Stimulated activated CD8-positive, alpha-beta memory T cell treated with anti-CD3 and anti-CD28 coated beads, Interleukin-7, amount 100 ng/mL, for 4 hours (primary cell): ENCODE measurements at places on chromosomes 5 and 9.
A peak's percentile ranks its signal among the peaks of the same experiment; 100 is the strongest.

DNA sequence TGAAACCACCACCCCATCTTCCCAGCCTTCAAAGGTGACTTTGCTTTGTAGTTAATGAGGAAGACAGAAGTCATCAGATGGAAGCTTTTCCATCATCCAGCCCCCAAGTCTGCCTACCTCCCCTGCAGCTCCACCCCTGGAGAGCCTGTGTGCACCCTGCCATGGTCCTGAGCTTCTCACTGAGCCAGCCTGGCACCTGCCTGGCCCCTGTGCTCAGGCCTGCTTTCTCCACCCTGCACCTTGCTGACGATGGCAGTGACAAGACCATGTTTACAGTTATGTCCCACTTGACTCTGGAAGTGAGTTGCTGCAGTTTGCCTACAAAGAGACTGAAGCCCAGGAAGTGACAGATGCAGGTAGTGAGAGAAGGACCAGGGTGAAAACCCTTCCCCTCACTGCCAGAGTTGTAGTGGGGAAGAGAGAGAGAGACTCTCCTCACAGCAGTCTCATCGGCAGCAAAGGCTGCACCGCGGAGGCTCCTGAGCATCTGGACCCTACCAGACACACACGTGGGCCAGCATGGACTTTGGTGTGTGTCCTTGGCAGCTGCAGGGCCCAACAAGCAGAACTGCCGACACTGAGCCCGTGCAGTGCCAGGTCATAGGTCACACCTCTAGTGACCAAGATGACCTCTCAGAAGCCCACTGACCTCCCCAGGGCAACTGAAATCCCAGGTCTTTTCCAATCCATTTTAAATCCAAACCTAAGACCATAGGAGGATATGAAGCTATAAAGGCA lies 107.1 kb downstream of the CACNA1B start:
- no peak for DNase-seq

DNA sequence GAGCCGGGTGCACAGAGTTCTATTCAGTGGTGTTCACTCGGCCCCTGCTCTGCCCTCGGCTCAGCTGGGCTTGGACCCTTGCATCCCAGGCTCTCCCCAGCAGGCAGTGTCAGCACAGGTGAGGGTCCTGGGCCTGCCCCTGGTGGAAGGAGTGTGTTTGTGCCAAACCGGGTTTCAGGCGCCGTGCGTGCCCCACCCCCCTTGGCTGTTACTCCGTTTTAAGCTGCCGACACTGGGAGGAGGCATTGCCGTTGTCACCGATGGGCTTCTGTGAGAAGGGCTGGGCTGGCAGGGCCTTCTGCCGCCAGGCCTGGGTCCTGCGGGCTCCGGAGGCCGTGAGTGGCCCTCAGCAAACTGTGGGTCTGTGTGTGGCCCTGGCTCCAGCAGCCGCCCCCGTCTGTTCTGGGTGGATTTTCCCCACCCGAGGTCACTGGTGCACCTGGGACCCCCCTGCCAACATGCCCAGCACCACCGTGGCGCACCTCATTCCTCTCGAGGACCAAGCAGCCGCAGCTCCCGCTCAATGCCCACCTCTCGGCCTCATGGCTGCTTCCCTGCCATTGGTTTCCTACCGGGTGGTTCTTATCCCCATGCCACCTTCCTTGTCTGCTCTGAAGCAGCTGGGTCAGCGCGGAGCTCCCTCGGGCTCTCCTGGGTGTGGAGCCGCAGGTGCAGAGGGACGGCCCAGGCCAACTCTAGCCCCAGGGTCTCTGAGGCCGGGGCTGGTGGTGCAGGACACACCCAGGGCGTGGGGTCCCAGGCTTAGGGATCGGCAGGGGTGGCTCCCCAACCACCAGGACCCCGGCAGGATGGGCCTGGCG lies 44.3 kb upstream of the EXOC3 start:
- no peak for DNase-seq

DNA sequence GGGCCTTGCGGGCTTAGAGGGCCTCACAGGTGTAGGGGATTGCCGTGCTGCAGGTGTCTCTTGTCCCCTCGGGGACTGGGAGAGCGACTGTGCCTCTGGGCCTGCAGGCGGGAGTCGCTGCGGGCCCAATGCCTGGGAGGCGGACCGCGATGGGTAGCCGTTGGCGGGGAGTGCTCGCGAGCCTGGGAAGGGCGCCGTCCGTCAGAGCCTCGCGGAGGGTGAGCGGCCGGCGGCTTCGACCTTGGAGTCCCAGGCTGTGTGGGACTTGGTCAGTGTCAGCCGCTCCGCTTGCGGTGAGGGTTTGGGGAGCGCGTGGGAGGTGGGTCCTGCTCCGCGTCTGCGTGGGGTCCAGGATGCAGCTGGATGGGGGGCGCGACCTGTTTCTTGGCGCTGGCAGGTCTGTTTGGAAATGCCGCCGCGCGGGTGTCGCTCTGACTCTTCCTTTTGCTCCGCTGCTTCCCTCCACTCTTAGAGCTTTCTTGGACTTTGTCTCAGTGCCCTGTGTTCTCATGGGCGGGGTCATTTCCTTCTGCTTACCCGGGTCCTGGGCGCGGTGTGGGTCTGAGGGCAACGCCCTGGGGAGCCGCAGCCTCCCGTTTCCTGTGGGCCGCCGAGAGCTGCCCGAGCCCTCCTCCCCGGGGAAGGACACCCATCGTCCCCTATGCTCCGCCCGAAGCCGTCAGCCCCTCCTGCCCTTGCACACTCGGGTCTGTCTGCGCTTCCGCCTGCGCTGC lies 88.9 kb upstream of the CACNA1B start:
- DNase-seq = no peak

DNA sequence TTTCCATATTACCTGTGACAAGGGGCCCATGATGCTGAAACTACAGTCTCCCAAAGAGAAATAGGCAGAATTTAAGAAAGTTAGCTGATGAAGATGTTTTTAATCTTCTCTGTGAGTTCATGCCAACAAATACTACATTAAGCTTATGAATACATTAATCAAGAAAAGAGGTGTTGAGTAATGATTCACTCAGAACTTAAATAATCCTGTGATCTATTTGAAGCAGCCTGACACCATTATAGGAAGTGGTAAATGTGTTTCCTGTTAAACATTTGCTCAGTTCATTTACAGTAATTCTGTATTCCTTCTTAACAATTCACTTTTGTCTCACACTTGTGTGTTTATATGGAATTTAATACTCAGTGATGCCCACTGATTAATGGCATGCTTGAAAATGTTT lies 75.0 kb upstream of the IZUMO3 start:
- no peak for DNase-seq

- DNase-seq = no peak
Observed at GRCh38 chr5:144247131-144247530, 76.5 kb downstream of the KCTD16 start.

DNA sequence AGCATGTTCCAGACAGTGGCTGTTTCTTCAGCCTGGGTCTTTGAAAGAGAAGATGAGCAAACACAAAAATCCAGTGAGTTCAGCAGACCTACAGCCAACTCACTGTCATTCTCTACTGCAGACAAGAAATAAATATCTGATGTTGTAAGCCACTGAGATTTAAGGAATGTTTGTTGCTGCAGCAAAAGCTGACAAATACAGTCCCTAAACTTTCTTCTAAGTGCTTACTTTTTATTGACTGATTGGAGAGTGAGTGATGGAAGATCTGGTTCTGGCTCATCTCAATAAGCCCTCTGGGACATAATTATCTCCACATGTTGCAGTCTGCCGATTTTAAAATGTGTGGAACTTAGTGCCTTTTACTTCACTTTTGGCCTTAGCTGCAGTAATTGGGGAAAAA lies 69.9 kb upstream of the LMNB1 start:
- no peak for DNase-seq

GRCh38 chr5:79151942-79152671 lies 40.5 kb downstream of the BHMT start:
- DNase-seq = no peak

GRCh38 chr9:93958121-93958818 lies 3.1 kb upstream of the BARX1 start:
- DNase-seq = no peak

DNA sequence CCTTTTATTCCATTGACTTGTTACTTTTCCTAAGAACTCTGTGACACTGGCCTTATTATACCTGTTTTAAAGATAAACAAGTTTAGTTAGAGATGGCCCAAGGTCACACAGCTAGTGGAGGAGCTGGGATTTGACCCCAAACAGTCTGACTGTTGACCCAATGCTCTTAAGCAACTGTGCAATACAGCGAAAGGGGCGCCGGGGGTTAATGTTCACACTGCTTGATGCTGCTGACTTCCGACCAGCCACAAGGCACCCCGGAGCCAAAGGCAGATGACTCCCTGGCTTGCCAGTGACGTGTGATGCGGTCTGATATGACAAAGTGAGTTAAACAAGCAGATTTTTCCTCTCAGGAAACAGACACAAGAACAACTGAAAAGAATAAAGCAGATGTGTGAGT lies 23.9 kb downstream of the PIK3R1 start:
- DNase-seq = peak; percentile 81

DNA sequence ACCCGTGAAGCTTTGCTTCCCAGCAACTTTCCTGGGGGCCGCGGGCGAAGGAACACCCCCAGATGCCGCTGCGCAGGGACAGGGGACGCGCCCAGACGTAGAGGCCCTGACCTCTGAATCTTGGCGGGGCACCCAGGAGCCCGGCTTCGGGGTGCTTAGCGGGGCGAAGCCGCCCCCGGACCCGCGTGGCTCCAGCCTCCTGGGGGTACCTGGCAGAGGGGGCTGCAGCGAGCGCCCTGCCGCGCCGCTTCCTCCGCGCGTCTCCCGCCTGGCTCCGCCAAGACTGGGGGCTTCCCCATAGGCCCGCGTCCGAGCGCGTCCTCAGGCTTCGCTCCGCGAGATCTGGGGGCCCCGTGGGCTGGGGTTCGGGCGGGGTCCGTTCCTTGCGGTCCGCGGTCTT lies 23.0 kb upstream of the ZNF782 start:
- no peak for DNase-seq

GRCh38 chr5:8376478-8376877 lies 507.5 kb downstream of the MTRR start:
- no peak for DNase-seq

- DNase-seq = no peak
Observed at GRCh38 chr5:159424123-159424522, 93.8 kb upstream of the IL12B start.

DNA sequence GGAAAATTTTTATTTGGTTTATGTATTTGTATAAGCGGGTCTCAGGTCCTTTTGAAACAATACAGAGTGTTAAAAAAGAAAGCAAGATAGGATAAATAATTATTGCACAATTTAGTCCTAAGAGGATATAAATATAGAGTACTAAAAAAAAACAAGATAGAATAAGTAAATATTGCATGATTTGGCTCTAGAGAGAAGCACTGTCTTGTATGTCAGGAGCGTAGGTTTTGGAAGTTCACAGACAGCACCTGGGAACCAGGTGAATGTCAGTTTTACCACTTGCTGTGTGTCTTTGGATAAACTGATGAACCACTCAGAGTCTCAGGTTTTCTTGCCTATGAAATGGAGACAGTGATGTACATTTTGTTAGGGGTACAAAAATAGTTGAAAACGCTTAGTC lies 266.2 kb upstream of the ADAMTSL1 start:
- DNase-seq = no peak

DNA sequence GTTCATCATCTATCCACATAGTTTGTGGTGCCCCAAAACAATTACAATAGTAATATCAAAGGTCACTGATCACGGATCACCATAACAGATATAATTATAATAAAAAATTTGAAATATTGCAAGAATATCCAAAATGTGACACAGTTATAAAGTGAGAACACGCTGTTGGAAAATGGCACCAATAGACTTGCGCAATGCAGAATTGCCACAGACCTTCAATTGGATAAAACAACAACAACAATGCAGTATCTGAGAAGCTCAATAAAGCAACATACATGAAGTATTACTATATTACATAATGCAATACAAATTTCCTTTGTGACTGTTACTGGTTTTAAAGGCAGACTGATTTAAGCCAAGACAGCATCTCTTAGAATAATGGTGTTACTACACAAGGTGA lies 44.7 kb upstream of the PRRC1 start:
- no peak for DNase-seq

DNA sequence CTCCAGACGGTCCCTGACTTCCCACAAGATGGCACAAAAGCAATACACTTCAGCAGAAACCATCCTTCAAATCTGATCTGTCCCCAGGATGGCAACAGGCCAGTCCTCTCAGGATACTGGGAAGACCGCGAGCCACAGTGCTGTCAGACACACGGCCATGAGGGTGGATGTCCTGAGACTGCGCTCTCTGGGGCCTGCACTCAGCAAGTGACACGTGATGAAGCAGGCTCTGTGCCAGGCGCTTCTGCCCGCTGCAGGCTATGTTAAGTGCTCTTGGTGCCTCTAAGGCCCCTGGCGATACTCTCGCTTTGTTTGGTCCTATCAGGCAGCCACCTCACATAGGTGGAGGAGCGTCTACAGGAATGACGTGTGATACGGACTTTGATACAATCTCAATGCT lies 7.1 kb downstream of the BRD9 start:
- no peak for DNase-seq

GRCh38 chr5:78791501-78792100 lies 143.0 kb upstream of the LHFPL2 start:
- DNase-seq = no peak

GRCh38 chr9:37028420-37029031 lies 5.5 kb downstream of the PAX5 start:
- DNase-seq = no peak

- DNase-seq = no peak
Observed at GRCh38 chr5:153630546-153630945, 140.1 kb downstream of the GRIA1 start.

- no peak for DNase-seq
Observed at GRCh38 chr9:126055381-126055985, 271.1 kb upstream of the MVB12B start.

- no peak for DNase-seq
Observed at GRCh38 chr9:126347093-126347492, 20.5 kb downstream of the MVB12B start.

DNA sequence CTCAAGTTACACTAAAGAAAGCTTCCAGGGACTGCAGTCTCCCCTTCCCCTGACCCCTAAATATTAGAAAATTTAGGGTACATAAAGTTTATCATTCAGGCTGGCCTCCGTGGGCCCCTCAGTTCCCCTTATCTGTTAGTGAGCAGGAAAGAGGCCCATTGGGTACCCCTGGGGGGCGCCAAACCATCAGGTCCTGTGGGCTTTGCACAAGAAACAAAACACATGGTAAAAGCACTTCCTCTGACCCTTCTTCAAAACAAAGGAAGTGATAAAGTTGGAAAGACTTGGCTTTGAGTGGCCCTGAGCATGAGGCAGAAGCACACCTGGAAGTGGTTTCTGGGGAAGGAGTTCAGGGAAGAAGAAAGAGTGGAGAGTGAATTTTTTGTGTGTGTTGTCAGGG lies 213.0 kb downstream of the SMARCA2 start:
- DNase-seq = no peak

- DNase-seq = no peak
Observed at GRCh38 chr5:43335681-43336080, 22.5 kb upstream of the HMGCS1 start.

- no peak for DNase-seq
Observed at GRCh38 chr5:108743319-108743718, 4.4 kb upstream of the FER start.
